ENCODE measurements at places on chromosomes 1 and 21. TPM values are rescaled to one million over a fixed set of nuclear protein-coding genes. Genes with fewer than 3 reads are reported as not detected.

Gene CFAP74
- total RNA-seq, result not detected

Gene PRAMEF18
- total RNA-seq, result not detected

Gene LMX1A
- not detected for total RNA-seq

Gene TLR5
- total RNA-seq, result not detected

Gene S100A7
- total RNA-seq, result not detected
